Renal pelvis (tissue), 12 donors: ENCODE measurements at places on chromosomes 1 and 21. TPM values are rescaled to one million over a fixed set of nuclear protein-coding genes. Genes with fewer than 3 reads are reported as not detected.

Gene OR13G1
- polyA plus RNA-seq, result not detected

Gene LCE2C
- polyA plus RNA-seq, result not detected

Gene SYCP1
- polyA plus RNA-seq, result 0.30 TPM

Gene ICOSLG
- 9.0 TPM for polyA plus RNA-seq

Gene GUCA2A
- polyA plus RNA-seq, result not detected

Gene OR2G3
- not detected for polyA plus RNA-seq

Gene PIK3CD
- polyA plus RNA-seq, result 10.4 TPM

DNA sequence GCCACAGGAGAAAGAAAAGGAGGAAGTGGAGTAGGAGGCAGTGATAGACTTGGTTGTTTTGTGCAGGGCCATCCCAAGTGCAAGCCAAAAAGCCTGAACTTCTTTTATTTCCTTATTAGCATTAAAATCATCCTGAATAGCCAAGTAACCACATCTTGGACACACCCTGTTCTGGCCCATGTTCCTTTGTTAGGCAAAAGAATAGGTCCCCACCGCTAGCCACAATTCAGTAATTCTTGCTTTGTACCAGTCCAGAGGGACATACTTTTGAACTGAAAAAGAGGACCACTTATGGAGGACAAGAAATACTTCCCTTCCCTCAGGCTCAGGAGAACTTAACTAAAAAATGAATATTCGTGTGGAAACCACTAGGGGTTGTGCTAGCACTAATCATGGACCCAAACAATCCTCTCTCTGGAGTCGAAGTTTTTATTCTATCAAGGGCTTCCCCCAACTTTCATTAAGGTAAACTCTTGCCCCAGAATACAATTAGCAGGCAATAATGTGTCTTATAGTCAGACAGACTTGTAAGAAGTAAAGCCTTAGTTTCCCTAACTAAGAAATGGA lies 19.4 kb downstream of the TNFSF4 start:
- no peak for DNase-seq

DNA sequence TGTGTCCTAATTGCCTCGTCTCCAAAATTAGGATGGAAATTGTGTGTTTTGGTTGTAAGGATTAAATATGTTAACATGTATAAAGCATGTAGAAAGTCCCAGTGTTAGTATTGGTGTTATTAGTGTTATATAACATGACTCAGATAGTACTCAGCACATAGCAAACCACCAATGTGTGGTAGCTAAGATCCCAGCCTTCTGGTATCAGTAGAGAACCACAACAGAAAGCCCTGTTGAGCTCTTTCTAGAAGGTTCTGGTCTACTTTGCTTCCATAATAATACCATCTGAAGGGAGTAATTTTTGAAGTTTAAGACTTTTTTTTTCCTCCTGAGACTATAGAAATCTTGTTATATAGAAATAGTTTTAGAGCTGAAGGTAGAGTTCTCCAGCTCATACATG lies 259.3 kb upstream of the SGIP1 start:
- no peak for DNase-seq

GRCh38 chr1:72516826-72517225 lies 234.5 kb upstream of the NEGR1 start:
- DNase-seq, result no peak

DNA sequence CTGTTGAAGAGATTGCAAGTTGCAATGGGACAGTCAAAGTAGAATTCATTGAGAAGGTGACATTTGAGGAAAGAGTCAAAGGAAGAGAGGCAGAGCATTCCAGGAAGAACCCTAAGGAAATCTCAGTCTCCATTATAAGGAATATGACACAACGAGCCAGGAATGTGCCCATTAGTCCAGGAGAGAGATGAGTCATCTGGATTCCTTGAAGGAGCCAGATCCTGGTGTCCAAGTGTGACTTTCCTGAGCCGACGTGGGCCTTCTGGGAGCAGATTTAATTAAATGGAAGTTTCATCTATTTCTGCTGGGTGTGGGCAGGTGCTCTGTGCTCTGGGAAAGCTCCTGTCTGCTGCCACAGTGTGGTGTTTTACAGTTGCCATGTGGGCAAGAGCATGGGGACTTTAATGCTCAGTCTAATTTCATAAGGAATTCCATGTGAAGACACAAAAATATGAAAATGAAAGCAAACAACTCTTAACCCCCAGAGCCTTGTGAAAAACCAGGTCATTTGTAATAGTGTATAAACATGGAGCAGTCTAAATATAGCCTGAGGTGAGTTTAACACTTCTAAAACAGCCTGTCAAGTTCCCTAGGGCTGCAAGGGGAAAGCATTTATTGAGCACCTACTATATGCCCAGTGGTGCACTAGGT lies 111.4 kb upstream of the ARTN start:
- no peak for DNase-seq

GRCh38 chr1:181369416-181369815 lies 113.9 kb upstream of the CACNA1E start:
- DNase-seq, result no peak

DNA sequence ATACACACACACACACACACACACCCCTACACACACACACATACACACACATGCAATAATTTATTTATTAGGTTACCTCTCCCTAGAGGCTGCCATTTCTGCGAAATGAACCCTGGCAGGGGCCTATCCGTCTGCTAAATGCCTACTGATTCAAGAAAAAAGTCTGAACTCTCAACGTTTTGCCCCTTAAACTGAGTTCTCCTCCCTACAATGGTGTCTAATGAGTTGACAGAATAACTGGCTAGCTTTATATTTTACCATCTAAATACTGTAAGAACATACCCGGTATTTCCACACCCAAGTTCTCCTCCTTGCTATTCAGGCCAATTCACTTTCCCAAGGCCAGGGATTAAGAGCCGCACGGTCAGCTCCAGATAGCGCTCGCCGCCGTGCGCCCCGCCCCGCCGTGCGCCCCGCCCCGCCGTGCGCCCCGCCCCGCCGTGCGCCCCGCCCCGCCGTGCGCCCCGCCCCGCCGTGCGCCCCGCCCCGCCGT lies 339 bp upstream of the RNPC3 start:
- peak; percentile 27 for DNase-seq

- DNase-seq, result no peak
These were observed 102.0 kb downstream of the CYYR1 start for GRCh38 chr21:26471099-26471471.

GRCh38 chr1:151144474-151145303 lies 1.7 kb downstream of the SEMA6C start:
- DNase-seq, result no peak

DNA sequence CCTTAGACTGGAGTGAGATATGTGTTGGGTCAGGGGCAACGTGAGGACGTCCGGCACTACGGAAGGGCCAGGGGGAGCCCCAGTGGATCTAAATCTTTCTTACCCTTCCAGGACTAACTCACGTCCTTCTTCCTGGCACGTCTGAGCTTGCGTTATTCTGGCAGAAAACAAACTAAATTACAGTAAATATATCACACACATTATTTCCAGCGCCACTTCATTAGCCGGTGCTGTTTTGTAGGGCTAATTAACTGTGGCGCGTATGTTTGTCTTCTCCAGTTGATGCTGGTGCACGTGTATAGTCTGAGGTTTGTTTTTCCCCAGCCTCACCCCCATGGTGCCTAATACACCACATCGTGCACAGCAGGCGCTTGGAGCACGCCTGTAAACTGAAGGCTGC lies 59.2 kb downstream of the TLR5 start:
- no peak for DNase-seq

DNA sequence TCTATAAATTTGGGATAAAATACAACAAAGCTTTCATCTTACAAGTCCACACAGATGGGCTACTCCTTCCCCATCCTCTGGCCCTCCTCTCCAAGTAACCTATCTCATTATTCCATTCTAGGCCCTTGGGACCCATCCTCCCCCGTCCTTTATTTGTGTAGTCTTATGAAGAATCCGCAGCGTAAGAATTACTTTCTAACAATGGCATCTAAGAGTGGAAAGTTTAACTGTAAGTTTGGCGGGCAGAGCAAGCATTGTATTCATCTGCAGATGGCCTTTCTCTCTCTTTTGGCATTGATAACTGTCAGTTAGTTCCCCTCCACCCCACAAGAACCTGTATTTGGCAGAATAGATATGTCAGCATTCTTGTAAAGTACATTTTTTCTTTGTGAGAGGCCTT lies 91.9 kb upstream of the TSPAN2 start:
- DNase-seq, result no peak

- no peak for DNase-seq
These were observed 7.3 kb upstream of the PMVK start for GRCh38 chr1:154943649-154944400.

- DNase-seq, result no peak
These were observed 148.7 kb downstream of the RUNX1 start for GRCh38 chr21:34900376-34900775.

DNA sequence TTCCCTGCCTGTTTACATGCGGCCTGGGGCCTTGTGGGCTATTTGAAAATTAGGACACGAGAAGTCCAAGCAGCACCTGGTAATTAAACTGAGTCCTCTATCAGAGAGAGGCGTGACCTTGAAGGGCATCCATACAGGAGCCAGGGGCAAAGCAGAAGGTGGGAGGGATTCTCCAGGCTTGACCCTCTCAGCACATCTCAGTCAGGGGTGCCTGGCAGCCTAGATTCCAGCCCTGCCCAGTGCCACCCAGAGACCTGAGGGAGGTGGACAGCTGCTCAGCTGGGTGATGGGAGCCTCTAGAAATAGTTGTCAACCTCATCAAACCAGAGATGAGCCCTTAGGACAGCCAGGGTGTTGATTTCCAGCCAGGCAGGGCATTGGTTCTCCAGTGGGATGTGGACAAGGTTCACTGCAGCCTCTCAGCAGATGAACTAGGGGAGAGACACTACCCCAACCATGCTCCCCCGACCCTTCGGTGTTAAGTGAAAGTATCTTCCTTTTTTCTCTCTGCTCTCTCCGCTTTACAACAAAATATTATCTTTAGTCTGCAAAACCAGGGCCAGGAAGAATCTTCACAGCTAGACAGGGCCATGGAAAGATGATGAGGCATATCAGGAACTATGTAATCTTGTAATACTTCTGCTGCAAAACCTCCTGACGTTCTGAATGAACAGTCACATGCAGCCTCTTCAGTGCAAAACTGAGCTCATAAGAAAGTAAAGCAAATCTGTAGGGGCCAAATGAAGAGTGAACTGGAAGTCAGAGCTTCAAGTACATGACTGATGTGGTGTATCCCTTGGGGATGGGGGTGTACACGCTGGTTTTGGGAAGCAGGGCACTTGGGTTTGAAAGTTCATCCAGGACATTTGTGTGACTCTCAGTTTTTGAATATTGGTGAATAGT lies 35.9 kb upstream of the ATP5PO start:
- no peak for DNase-seq

DNA sequence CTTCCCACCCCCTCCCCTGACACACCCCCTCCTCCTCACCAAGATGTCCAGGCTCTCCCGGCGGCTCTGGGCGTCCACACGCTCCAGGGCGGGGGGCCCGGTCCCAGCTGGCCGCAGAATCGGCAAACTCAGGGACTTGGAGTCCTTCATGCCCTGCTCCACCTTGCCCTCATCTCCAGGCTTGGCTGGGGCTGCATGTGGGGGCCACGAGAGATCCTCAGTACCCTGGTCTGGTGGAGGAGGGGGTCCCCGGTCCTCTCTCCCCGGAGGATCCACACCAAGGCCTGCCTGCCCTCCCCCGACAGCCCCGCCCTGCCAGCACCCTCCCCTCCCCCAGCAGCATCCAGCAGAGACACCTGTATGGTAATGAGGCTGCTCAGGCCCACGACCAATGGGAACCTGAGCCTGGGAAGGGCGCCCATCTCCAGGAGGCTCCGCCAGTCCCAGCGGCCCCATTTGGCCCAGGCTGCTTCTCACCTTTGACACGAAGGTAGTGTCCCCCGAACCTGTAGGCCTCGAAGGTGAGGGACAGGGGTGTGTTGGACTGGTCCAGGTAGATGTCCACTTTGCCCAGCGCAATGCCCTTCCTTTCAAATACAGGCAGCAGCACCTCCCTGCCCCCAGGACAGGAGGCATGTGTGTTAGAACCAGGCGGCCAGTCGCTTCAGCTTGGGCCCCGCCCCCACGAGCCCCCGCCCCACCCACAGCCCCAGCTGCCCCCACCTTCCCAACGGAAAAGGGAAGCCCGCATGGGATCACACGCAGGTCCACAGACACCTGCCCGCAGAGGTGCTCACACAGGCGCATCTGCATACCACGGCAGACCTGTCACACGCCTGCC lies 8.2 kb upstream of the TNFRSF25 start:
- no peak for DNase-seq

DNA sequence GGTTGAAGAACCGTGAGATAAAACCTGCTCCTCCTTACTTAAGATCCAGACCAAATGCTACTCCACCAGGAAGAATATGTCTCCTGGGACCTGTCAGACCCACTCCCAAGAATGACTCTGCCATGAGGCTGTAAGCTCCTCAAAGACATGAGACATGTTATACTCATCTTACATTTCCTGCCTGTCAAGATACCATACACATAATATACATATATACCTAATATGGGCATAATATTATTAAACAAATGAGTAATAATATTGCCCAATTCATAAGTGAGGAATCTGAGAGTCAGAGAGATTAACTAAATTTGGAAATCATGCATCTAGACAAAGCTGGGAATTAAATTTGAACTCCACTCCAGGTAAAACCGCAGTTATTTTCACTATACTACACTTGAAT lies 634.9 kb downstream of the LMO4 start:
- DNase-seq, result no peak

DNA sequence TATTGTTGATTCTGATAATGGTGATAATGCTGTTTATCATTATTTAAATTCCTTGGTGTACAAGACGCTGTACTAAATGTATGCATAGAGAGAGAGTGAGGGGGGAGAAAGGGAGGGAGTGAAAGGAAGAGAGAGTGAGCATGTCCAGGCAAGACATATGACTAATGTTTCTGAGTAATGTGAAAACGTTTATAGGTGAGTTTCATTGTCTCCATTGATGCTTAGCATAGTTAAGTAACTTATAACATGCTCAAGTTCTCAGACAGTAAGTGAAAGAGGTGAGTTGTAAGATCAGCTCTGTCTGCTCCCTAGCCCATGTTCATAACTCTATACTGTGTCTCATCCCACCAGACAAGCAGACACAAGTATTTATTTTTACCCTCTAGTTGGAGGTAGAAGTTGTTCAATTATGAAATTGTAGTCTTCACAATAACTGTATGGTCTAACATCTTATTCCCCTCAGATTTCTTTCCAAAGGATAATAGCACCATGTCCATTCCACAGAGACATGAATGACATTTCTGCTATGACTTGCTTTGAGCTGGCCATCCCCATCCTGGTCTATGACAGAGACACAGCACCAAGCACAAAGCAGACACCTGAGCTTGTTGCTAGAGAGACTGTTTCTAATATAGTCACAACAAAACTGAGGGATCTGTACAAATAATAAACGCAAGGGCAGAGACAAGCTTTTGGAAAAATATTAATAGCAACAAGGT lies 285.1 kb downstream of the CACNA1E start:
- no peak for DNase-seq

- no peak for DNase-seq
These were observed 127.0 kb upstream of the F3 start for GRCh38 chr1:94668528-94668927.
